ENCODE measurements at places on chromosomes 16 and 17.

DNA sequence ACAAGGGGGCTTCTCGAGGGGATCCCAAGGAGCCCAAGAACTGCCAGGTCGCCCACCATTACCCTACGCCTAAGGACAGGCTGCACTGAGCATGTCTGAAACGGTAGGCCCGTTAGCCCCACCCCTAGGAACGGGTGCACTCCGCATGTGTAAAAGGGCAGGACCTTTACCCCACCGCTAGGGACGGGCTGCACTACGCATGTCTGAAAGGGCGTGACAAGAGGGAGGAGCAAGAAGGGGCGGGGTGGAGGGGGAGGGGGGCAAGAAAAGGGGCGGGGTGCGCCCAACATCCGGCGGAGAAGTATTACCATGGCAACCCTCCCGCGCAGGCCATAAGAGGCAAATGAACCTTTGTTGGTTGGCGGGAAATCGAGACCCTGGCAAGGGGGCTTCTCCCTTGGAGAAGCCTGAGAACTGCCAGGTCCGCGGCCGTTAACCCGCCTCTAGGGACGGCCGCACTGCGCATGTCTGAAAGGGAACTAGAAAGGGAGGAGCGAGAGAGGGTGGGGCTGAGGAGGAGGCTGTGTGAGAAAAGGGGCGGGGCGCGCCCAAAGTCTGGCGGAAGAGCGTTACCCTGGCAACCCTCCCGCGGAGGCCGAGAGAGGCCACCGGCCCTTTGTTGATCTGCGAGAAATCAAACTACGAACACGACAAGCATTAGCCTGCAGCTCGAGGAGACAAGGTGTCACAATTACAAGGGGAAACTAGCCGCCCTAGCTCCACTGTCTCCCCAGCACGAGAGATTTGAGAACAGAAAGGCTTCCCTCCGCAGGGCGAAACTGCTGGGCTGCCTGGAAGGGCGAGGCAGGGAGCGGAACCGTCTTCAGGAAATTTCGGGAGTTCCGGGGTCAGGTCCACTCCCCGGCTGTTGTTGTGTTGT, 2046.8 kb downstream of the TP53TG3F start:
- DNase-seq: no peak

DNA sequence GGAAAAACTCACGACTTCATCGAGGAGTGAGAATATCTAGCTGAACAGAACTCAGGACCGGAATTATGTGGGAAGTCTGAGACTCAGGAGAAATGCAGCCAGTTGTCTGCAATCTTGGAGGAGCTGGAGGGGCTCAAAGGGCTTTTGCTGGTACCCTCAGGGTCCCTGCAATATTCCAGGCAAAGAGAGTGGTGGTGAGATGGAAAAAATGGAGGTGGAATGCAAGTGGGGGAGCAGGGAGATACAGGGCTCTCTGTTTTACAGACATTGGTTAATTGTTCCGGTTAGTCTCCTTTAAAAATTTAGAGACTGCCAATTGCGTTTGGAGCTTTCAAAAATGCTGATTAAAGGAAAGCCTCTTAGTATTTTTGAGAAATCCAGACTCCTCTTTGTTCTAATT, 18.2 kb upstream of the HP start:
- no peak for DNase-seq

DNA sequence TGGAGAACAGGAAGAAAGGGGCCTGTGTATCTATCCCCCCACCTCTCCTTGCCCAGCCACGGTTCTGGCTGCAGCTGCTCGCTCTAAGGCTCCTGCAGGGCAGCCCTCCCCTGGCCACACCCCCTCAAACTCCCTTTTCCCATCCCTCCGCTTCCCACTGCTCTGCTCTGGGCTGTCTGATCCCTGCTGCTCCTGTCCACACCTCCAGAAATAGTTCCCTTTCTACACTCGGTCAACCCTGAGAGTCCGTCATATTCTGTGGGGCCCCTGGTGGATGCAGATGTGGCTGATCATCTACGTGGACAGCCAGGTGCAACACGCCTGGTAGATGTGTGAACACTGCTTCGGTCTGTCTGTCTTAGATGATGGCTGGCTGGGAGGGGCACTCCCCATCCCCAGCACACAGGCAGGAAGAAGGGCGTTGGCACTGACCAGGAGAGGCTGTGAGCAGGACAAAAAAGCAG, 19.3 kb upstream of the KRT19 start:
- DNase-seq: no peak

- DNase-seq: no peak
Measured at GRCh38 chr16:84752600-84752999, 52.8 kb downstream of the USP10 start.

GRCh38 chr17:50927287-50927686, 61.1 kb upstream of the TOB1 start:
- DNase-seq: no peak

DNA sequence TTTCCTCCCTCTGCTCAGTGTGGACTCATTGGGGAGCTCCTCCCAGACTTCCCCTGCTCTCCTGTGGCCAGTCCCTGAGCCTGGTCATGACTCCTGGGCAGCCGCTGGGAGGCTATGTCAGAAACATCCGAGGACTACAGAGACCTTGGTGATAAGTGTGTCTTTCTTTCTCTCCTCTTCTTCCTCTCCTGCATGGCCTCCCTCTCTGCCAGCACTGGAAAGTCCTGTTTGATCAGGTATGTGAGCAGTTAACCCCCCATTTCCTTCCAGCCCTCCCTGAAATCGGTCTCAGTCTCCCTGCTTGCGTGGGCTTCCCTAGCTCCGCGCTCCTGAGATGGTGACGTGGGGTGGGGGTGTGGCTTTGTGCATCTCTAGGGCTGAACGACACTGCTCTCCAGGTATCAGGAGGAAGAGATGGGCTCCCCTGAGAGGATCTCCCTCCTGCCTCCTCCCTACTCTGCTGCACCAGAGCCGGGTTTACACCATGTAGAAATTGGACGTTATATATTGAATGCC, 2.1 kb downstream of the RHBDL3 start:
- DNase-seq: no peak

DNA sequence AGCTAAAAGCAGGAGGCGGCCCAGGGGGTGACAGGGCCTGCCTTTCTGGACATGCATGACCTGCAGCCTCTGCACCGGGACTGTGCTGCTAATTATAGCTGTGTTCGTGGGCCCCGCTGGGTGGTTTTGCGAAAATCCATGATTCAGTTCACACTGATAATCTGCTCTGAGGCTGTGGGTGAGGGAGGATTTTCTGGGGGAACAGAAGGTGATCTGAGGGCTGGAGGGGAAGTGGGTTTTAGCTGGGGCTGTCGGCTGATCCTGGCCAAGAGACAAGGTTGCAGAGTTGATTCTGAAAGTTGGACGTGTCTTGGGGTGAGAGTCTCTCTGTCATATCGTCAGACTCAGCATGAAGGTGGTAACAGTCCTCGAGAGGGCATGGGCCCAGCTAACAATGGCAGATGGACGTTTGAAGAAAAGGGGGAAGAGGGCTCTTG, 187.5 kb upstream of the ZNF469 start:
- DNase-seq: no peak

- no peak for DNase-seq
Measured at GRCh38 chr17:69335058-69335457, 8.1 kb upstream of the ABCA5 start.

DNA sequence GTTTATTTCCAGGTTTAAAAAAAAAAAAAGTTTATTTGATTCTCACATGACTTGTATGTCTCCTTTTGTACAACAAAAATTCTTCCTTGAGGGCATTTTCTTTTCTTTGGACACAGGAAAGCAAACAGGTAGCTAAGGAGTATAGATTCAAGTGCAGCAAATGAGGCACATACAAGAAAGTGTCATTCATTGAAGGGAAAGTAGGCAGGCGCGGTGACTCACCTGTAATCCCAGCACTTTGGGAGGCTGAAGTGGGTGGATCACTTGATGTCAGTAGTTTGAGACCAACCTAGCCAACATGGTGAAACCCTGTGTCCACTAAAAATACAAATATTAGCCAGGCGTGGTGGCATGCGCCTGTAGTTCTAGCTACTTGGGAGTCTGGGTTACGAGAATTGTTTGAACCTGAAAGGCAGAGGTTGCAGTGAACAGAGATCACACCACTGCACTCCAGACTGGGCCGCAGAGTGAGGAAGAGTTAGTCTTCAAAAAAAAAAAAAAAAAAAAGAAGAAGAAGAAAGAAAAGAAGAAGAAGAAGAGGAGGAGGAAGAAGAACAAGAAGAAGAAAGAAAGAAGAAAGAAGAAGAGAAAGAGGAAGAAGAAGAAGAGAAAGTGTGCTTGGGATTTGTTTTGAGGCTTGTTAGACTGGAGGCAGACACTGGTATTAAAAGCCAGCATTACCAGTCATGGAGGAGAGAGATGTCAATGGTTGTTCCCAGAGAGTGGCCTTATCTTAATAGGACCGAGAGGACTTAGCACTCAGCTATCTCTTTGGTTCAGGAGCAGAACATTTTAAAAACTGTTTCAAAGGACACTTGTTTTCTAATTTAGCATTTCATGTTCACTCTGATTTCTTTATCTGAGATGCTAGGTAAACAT, 19.7 kb downstream of the GINS3 start:
- no peak for DNase-seq

GRCh38 chr16:60302261-60302660, 1568.1 kb upstream of the GOT2 start:
- no peak for DNase-seq

GRCh38 chr16:64417711-64418227, 704.1 kb downstream of the CDH11 start:
- DNase-seq: no peak

DNA sequence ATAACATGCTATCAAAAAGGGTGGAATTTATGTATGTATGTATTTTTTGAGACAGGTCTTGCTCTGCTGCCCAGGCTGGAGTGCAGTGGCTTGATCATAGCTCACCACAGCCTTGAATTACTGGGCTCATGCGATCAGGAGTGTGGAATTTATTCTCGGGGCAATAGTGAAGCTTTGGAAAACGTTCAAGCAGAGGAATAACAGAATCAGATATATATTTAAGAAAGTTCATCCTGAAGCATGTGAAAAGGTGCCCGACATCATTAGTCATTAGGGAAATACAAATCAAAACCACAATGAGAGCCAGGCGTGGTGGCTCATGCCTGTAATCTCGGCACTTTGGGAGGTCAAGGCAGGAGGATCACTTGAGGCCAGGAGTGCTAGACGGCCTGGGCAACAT, 7.7 kb upstream of the ITGAE start:
- DNase-seq: no peak
